ENCODE measurements at places on chromosomes 16 and 17.

- no peak for DNase-seq
Observed at GRCh38 chr17:43976963-43977837, 23.5 kb upstream of the PYY start.

GRCh38 chr16:83755391-83755790 lies 52.4 kb upstream of the HSBP1 start:
- no peak for DNase-seq

DNA sequence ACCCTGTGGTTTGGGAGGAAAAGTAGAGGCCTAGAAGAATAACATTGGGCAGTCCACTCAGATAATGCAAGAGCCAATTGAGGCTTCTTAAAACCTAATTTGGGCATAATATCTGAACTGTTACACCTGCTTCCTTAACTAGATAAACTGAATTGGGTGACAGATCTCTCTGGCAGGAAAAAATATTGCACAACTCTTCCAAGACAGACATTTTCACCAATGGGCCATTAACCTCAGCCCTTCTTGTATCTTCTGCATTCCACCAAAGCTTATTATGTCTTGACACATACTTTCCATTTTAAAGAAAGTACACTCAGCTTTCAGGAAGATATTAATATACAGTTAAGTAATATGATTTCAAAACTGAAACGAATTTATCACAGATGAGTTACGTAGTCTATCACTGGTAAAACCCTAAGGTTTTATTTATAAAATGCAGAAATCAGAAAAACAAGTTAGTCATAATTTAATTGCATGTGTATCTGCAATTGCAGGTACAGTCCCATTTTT lies 79.9 kb upstream of the MON1B start:
- DNase-seq: no peak

DNA sequence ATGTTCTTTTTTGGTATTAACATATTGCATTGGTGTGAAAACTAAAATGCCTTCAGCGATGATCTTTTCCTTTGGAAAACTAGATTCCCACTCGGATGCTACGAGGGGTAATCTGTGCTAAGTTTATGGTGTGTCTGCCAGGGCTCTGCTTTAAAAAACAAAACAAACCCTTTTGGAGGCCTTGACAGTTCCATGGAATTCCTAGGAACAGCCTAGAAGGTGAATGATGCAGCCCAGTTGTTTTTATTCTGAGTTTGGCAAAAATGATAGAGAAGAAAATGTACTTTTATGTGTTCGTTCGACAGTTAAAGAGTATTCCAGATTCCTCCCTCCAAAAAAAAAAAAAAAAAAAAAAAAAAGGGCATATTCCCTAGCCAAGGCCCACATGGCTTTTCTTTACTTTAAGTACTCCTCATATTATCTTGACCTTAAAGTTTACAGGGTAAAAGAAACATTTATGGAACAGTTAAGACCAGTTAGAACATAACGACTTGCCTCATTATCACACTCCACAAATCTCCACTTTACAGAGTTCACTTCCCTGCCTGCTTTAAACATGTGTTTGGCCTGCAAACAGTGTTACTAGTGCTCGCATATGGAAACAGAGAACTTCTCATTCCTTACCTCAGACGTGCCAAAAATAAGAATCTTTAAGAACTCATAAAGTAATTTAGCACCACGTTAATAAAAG lies 159.1 kb downstream of the WWOX start:
- no peak for DNase-seq

- no peak for DNase-seq
Observed at GRCh38 chr16:77499373-77500285, 64.8 kb upstream of the ADAMTS18 start.

DNA sequence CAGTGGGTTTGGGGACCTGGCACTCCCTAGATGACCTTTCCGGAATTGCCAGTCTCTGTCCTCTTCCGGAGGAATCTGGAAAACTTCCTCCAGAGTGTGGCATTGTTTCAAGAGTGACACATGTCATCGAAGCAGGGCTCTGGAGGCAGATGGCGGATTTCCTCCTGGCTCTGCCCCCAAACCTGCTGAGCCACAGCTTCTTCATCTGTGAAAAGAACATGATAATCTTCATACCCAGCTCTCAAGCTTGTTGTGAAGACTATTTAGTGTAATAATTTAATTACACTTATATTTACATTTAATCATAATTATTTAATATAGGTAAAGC lies 19.7 kb upstream of the TEX2 start:
- DNase-seq: no peak

DNA sequence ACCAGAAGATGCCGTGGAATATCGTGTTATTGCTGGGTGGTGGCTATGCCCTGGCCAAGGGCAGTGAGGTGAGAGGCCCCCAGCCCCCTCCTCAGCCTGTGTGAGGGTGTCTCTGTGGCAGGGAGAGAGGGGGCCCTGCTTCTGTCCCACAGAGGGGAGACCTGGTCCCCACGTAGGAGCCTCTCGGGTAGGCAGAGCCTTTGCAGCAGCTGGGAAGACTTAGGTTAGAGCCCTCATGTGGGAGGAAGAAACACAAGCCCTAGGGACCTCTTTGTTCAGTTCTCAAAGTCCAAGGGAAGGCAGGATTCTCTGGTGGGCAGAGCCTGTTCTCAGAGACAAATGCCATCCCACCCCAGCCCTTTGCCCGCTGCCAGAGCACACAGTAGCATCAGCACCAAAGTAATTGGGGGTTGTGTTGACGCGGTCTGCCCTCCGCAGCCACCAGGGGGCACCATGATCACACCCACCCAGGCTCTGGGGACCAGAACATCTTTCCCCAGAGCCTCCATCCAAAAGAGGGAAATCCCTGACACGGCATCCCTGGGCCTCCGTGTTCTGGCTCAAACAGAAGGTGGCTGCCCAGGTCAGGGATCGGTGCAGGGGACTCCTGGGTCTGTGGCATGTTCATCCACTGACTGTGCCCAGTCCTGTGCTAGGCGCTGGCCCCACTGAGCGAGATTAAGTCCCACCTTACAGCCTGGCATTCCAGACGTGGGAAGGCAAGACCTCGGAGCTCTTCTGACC lies 11.5 kb upstream of the FOXN1 start:
- DNase-seq: no peak

DNA sequence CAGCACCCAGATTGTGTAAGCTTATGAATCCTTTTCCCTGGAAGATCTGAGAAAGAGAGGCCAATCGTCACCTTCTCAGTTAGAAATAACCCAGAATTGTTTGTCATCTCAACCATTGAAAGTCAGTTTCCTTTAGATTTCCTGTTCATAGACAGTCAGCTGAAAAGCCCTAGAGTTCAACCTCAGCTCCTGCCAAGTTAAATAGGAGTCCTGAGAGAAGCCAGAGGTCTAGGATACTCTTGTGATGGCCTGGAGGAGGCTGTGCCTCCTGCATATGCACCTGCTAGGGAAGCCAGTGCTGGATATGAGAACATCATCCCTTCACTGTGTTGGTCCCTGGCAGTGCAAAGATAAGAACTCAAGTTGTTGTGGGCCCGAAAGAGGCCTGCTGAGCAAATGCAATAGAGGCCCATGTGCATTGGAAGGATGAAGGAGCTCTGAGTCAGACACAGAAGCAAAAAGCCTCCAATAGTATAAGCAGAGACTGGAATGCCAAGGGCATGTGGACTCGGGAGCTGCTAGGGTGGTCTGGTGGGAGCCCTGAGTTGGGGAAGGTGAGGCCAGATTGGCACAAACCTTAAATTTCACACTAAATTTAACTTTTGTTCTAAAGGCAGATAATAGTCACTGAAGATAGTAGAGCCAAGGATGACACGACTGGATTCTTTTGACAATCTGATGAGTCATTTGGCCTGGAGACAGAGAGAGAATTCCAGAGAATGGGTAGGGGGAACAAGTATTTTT lies 520.9 kb upstream of the CDH5 start:
- DNase-seq: no peak
